ENCODE measurements at places on chromosomes 2 and 18. TPM values are rescaled to one million over a fixed set of nuclear protein-coding genes. Genes with fewer than 3 reads are reported as not detected.

GRCh38 chr18:37392648-37393047, 172.9 kb downstream of the CELF4 start:
- no peak for DNase-seq

- peak; percentile 35 for DNase-seq
Measured at GRCh38 chr2:119028327-119029174, 86.6 kb downstream of the MARCO start.

- DNase-seq: peak; percentile 43
Measured at GRCh38 chr2:192070099-192070498, 124.6 kb downstream of the TMEFF2 start.

DNA sequence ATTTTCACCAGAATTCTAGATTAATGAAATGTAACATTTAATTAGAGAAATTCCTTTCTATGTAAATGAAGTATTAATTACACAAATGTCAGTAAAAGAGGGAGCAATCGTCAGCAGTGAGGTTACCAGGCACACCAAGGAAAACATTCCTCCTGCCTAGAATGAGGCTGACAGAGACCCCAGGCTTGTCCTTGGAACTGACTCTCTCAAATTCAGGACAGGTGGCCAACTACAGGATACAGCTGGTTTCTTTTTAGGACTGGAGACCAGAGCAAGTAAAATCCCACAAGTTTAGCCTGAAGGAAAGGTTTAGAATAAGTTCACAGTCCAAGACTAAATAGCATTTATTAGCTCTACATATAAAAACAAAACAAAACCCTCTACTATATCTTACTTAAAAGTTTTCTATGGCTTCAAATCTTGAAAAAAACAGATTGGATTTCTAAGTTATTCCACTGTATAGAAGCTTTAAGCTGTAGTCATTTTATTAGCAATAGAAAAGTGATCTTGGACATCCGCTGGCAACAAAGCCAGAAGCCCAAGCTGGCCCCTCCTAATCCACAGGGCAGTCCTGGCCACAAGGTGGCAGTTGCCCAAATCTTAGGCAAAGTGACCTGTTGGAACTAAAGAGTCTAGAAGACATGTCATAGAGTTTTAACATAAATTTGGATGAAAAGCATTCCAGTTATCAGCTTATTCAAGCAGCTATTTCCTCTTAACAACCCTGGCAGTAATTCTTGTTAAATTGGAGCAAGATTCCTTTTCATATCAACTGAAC, 81.0 kb downstream of the SP3 start:
- peak; percentile 56 for DNase-seq

GRCh38 chr2:30729031-30729430, 78.2 kb downstream of the CAPN13 start:
- no peak for DNase-seq

- DNase-seq: no peak
Measured at GRCh38 chr2:144796164-144796563, 276.2 kb upstream of the ZEB2 start.

DNA sequence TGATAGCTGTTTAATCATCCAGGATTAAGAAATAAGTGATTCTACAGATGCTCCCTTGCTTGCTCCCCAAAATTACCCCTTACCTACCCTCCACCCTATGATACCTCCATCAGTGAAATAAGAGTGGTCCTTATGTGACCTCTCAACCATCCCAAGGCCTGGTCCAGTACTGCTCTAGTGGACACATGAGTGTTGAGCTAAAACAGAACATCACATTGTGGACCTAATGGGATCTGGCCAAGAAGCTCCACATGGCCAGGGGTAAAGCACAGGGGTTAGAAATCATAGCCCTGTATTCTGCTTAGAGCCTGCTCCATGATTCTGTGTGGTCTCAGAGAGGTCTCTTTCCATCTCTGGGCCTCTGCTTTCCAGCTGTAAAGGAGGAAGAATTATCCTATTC, 355.6 kb downstream of the TNS1 start:
- no peak for DNase-seq

The SERPINB10 gene
- not detected for total RNA-seq

The LIPG gene
- 66.5 TPM for total RNA-seq

The TRIB2 gene
- 25.2 TPM for total RNA-seq
